ENCODE measurements at places on chromosomes 16 and 17.

DNA sequence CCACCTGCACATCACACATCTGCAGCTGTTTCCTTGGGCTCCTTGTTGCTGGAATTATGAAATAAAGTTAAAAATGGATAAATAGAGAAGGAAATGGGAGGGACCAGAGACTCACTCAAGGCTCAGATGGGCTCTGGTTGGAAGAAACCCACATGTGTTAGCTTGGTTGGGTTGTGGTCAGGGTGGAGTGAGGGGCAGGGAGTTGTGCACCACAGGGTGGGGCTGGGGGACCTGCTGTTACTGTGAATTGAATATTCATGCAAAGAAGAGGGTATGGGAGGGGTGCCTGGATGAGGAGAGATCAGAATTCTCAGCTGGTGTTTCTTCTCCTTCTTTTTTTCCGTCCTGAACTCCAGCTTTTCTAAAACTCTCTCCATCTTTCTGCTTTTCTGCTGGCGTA is 320.7 kb downstream of the MAP2K4 start:
- no peak for DNase-seq

DNA sequence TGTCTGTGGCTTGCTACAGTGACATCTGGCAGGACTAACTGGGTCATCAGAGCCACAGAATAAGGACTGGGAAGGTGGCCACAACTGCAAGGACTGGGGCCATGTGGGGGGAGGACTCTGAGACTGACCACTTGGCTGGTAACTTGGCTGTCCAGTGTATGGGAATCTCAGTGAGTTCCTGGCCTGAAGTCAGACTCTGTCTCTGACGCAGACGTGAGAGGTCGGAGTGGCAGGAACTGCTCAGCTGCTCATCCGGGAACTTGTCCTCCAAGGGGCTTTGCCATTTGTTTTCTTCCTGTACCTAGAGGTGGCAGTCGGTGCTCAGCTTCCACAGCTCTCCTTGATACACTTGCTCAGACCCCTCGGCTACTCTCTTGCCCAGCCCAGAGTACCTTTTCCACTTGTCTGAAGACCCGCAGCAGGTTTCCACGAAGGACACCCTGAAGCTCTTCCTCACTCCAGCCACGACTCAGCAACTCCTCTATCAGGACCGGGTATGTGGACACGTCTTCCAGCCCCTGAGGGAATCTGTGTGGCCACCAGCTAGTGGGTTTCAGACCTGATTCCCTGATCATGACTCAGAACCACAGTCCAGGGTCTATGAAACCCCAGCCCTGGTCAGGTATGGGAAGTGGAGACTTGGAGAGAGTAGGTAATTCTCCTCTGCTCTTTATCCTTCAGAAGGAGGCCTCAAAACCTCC is 7.3 kb upstream of the DPEP3 start:
- DNase-seq = no peak

DNA sequence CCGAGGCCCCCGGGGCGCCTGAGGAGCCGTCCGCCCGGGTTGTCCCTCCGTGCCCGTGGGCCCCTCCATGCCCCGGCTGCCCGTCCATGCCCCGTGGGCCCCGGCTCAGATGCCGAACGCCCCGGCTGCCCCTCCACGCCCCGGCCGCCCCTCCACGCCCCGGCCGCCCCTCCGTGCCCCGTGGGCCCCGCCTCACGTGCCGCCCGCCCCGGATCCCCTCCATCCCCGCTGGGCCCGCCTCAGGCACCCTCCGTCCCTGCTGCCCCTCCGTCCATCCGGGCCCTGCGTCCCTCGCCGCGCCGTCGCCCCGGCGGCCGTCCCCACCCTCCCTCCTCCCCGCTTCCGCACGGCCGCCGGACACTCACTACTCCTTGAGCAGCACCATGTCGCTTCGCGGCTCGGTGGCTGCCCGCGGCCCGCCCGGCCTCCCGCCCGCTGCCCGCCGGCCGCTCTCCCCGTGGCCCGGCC is 382 bp downstream of the PITPNA start:
- no peak for DNase-seq

GRCh38 chr17:15257796-15258512 is 7.2 kb downstream of the PMP22 start:
- no peak for DNase-seq

Measured in T-cell (primary cell).